ENCODE measurements at places on chromosomes 1 and 21. TPM values are rescaled to one million over a fixed set of nuclear protein-coding genes. Genes with fewer than 3 reads are reported as not detected.

DNA sequence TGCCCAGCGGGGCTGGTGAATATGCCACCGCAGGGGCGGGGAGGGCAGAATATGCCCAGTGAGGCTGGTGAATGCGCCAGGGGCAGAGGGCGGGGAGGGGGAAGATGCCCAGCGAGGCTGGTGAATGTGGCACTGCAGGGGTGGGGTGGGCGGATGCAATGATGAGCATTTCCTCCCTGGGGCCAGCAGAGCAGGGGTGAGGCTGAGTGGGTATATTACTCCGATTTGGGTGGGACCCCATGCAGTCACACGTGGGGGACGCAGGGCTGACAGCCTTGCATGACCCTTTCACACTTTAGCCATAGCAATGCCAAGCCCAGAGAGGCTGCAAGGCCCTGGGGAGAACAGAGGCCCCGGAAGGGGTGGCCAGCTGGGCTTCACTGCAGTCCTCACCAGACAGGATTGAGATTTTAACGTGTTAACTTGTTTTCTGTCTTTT lies 9.3 kb upstream of the SLX9 start:
- DNase-seq: no peak
- H3K27me3 ChIP-seq: peaks cover 40% of the 10 kb centered on the region
- H3K4me3 ChIP-seq: no peak overlapping the region
- H3K27ac ChIP-seq: no peak overlapping the region
- peaks cover 13% of the 10 kb centered on the region for H3K36me3 ChIP-seq
- H3K4me1 ChIP-seq: peaks cover 26% of the 10 kb centered on the region

DNA sequence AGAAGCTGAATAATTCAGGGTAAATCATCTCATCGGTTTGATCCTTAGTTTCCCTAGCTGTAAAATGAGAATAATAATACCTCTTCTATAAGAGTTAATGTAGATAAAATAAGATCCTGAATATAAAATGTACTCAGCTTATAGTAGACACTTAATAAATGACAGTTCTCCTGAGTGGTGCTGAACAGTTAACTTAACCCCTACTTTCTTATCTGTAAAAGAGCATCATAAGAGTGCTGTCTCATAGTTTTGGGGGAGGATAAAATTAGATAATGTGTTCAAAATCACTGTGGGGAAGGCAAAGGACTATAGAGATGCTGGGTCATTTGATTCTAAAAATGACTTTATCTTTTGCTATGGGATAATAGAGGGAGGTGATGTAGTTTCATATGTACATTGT lies 593 bp downstream of the C8A start:
- no peak overlapping the region for H3K4me3 ChIP-seq
- no peaks in the 10 kb centered on the region for H3K4me1 ChIP-seq
- H3K36me3 ChIP-seq: no peaks in the 10 kb centered on the region
- no peak overlapping the region for H3K27ac ChIP-seq
- DNase-seq: no peak

DNA sequence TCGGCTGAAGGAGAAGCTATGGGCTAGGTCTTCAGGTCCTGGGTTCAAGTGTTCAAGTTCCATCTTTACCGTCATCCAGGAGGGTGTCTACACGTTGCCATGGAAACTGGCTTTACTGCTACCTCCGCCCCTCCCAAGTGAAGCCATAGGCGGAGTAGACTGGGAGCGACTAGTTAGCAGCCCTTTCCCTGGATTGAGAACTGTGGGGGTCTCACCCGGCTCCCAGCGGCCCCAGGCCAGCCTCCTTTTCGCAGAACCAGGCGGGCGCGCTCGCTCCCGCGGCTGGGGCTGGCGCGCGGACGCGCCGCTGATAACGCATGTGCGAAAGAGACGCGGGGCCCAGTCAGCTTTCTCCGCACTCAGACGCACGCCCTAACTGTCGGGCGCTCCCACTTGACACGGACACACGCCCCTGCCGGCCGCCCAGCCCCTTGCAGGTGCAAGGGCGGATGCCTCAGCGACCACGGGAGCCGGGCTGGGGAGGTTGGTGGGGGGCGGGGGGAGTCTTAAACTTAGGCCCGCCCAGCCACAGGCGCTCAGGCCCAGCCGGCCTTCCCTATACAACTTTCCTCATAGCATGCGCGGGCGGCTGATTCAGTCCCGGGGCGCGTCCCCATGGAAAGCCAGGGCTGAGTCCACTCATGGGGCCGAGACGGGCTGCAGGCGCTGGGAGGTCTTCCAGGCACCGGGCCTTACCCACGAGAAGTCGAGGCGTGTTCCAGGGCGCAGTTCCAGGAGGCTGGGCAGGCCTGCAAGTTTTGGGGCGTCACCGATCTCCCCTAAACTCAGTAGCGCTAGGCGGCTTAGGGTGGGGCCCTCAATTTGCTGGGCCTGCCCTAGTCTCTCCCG lies 7.4 kb downstream of the EFNA4 start:
- H3K4me3 ChIP-seq: peak overlapping the region; percentile 31
- H3K36me3 ChIP-seq: peaks cover 38% of the 10 kb centered on the region
- peak overlapping the region; percentile 17 for H3K27ac ChIP-seq
- DNase-seq: peak; percentile 87
- peaks cover 50% of the 10 kb centered on the region for H3K27me3 ChIP-seq

ADAMTS4 gene
- total RNA-seq: not detected

- no peak overlapping the region for H3K27ac ChIP-seq
- H3K4me3 ChIP-seq: no peak overlapping the region
- peaks cover 18% of the 10 kb centered on the region for H3K4me1 ChIP-seq
- H3K27me3 ChIP-seq: no peaks in the 10 kb centered on the region
Observed at GRCh38 chr1:40659649-40659947, 5.9 kb downstream of the RIMS3 start.

GRCh38 chr1:160346463-160346862 lies 3.3 kb downstream of the NCSTN start:
- DNase-seq: no peak
- H3K27ac ChIP-seq: no peak overlapping the region
- H3K36me3 ChIP-seq: peaks cover 40% of the 10 kb centered on the region
- H3K4me1 ChIP-seq: no peaks in the 10 kb centered on the region
- no peak overlapping the region for H3K4me3 ChIP-seq
- H3K27me3 ChIP-seq: no peaks in the 10 kb centered on the region

DNA sequence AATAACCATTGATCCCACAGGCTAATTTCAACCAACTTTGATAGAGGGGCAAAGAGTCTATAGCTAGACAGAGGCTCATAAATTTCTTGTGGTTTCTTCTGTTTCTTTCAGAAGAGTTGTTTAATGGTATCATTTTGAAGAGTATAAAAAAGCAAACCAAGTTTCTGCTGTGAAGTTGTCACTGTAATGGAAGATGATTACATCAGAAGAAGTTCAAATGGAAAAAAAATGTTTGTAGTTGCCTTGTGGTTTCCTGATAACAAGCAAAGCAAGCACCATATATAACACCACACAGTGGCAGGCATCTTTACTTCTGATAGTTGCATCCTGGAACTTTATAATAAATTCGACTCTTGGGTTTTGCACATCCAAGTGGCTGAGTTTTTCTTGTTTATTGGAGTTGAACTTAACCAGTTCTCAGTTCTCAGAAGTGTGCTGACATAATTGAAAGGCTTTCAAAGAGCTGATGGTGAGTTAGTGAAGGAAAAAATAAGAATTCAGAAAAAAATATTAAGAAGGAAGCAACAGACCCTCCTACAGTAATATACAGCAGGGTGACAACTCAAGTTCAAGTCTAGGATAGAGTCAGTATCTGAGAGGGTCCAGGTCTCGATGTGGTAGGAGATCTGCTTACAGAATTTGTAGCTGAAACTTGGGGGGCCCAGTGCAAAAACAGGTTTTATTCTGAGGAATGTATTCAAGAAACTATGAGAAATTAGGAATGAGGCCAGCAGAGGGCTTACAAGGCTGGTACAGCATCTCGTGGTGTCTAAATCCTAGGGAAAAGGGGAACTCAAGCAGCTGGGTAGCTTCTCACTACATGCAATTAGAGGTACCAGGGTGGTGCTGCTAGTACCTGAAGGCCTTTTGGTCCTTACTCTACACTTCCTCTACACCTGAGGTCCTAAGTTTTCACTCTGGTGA lies 123.5 kb downstream of the CRB1 start:
- no peak overlapping the region for H3K4me3 ChIP-seq
- no peaks in the 10 kb centered on the region for H3K27me3 ChIP-seq
- no peak overlapping the region for H3K27ac ChIP-seq

LCE1B gene
- not detected for total RNA-seq

LINGO4 gene
- total RNA-seq: not detected

ARHGEF19 gene
- total RNA-seq: 16.6 TPM

HRNR gene
- not detected for total RNA-seq

DNA sequence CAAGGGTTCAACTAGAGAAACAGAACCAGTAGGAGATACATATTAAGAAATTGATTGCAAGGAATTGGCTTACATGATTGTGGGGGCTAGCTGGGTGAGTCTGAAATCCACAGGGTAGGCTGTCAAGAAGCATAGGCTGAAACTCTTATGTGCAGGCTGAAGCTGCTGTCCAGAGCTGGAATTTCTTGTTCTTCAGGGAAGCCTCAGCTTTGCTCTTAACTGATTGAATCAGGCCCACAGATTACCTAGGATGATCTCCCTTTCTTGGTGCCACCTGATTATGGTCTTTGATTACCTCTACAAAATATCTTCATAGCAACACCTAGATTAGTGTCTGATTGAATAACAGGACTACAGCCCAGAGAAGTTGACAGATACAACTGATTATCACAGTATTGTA lies 22.5 kb upstream of the FRRS1 start:
- H3K27ac ChIP-seq: no peak overlapping the region
- no peaks in the 10 kb centered on the region for H3K4me1 ChIP-seq
- DNase-seq: no peak
- H3K27me3 ChIP-seq: no peaks in the 10 kb centered on the region
- no peak overlapping the region for H3K4me3 ChIP-seq

DNA sequence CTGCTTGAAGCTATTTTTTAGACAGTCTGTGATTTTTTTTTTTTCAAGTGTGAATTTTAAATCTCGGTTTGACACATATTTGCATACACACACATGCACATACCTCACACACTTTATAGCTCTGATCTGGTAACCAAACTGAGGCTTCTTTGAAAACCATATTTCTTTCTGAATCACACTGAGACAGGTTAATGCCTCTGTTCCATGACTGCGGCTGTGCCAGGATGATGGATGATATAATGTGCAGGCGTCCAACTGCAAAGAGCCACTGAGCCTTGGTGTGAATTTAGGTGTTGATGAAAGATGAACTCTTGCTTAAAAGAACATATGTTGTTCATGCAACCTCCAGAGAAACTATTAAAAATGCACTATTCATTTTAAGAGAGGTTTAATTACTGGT lies 504.0 kb upstream of the OLFM3 start:
- DNase-seq: no peak
- no peak overlapping the region for H3K27ac ChIP-seq
- no peaks in the 10 kb centered on the region for H3K4me1 ChIP-seq
- H3K4me3 ChIP-seq: no peak overlapping the region
- H3K27me3 ChIP-seq: no peaks in the 10 kb centered on the region

FNDC10 gene
- total RNA-seq: 4.7 TPM

OR2L3 gene
- not detected for total RNA-seq

KCNE2 gene
- not detected for total RNA-seq

- H3K4me3 ChIP-seq: peak overlapping the region; percentile 26
- DNase-seq: peak; percentile 89
- H3K27me3 ChIP-seq: no peaks in the 10 kb centered on the region
- no peak overlapping the region for H3K27ac ChIP-seq
- H3K36me3 ChIP-seq: no peaks in the 10 kb centered on the region
Observed at GRCh38 chr1:168342572-168343280, 62.0 kb downstream of the TBX19 start.

DNA sequence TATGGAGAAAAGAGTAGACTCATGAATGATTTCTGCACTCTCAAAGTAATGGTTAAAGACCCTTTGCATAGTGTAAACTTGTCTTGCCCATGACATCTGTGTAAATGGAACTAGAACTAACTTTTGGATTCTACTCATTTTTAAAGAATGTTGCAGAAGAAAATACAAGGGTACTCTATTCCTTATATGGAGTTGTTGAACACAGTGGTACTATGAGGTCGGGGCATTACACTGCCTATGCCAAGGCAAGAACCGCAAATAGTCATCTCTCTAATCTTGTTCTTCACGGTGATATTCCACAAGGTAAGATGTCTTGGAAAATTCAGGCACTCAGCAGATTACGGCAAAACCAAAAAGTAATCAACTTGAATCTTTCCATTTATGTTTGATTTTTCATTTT lies 19.8 kb downstream of the CCT8 start:
- no peak for DNase-seq
- peaks cover 10% of the 10 kb centered on the region for H3K36me3 ChIP-seq
- no peaks in the 10 kb centered on the region for H3K27me3 ChIP-seq
- no peaks in the 10 kb centered on the region for H3K4me1 ChIP-seq

- no peaks in the 10 kb centered on the region for H3K27me3 ChIP-seq
- DNase-seq: no peak
- no peak overlapping the region for H3K27ac ChIP-seq
- peaks cover 14% of the 10 kb centered on the region for H3K4me1 ChIP-seq
- H3K4me3 ChIP-seq: no peak overlapping the region
Observed at GRCh38 chr1:163799190-163799805, 477.5 kb downstream of the NUF2 start.

DNA sequence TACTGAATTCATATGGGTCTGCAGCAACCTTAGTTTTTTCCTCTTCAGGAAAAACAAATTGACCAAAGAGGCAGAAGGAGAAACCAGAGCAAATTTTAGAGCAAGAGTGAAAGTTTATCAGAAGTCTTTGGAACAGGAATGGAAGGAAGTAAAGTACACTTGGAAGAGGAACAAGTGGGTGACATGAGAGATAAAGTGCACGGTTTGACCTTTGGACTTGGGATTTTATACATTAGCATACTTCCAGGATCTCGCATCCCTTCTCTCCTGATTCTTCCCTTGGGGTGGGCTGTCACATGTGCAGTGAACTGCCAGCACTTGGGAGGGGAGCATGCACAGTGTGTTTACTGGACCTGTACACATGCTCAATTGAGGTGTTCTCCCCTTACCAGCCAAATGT lies 754.8 kb upstream of the ADAMTS5 start:
- no peaks in the 10 kb centered on the region for H3K27me3 ChIP-seq
- peak; percentile 6 for DNase-seq
- peaks cover 33% of the 10 kb centered on the region for H3K4me1 ChIP-seq
- H3K4me3 ChIP-seq: peak overlapping the region; percentile 47
- H3K36me3 ChIP-seq: no peaks in the 10 kb centered on the region
- H3K27ac ChIP-seq: peak overlapping the region; percentile 90

DNA sequence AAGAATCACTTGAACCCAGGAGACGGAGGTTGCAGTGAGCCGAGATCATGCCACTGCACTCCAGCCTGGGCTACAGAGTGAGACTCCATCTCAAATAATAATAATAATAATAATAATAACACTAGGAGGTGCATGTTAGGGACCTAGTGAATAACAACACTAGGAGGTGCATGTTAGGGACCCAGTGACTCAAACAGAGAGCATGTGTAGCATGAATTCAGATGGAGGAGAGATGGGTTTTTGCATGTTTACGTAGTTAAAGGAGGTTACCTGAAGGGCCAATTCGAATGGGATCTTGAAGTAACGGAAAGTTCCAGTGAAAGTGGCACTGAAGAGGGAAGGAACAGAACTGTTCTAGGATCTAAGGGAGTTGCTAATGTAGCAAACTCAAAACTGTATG lies 7.1 kb upstream of the KCNK1 start:
- H3K4me3 ChIP-seq: no peak overlapping the region
- DNase-seq: no peak
- H3K4me1 ChIP-seq: peaks cover 19% of the 10 kb centered on the region
- peak overlapping the region; percentile 25 for H3K27ac ChIP-seq

All from Calu3 (cell line).